Hematopoietic multipotent progenitor cell treated with erythropoietin and hydrocortisone succinate and interleukin-3 and kit ligand, for 15 days (in vitro differentiated cells): ENCODE measurements at places on chromosomes 2 and 18.

- DNase-seq, result no peak
Measured at GRCh38 chr2:188364033-188364630, 72.5 kb downstream of the GULP1 start.

DNA sequence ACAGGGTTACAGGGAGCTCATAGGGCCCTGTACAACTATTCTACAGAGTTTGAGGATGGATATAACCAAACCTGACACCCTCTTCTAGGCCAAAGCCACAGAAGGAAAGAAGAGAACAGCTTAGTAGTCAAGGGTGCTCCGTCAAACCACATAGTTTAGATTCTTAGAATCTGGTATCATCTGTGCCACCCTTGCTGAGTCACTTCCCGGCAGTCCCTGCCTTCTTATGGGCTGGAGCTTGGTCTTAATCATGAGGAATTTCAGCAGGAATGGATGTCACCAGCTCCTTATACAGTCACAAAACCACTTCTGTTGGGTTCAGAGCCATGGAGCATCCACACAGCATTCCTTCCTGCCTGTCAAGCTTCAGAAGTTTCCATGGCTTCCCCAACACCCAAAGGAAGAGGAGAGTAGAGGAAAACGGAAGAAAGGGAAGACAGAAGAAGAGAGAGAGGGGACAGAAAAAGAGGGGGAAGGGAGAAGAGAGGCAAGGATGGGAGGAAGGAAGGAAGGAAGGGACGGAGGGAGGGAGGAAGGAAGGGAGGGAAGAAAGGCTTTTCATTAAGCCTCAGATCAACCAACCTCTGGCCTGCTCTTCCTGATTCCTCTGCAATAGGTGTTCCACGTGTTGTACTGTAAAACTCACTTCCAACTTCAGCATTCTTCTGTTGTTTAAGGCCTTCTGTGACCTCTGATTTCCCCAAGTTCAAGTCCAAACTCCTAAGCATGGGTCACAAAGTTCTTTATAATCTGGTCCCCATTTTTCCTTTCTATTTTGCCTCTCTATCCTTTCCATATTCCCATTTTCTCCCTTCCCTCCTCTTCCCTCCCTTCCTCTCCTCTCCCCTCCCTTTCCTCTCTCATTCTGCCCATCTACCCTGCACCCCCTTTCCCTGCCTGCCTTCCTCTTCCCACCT is 246.1 kb upstream of the TNP1 start:
- peak; percentile 69 for DNase-seq

- DNase-seq, result no peak
Measured at GRCh38 chr18:70442933-70443332, 154.1 kb downstream of the SOCS6 start.

GRCh38 chr2:120660056-120660694 is 75.5 kb upstream of the GLI2 start:
- DNase-seq, result no peak

GRCh38 chr2:59744436-59744835 is 809.0 kb downstream of the BCL11A start:
- DNase-seq, result no peak

DNA sequence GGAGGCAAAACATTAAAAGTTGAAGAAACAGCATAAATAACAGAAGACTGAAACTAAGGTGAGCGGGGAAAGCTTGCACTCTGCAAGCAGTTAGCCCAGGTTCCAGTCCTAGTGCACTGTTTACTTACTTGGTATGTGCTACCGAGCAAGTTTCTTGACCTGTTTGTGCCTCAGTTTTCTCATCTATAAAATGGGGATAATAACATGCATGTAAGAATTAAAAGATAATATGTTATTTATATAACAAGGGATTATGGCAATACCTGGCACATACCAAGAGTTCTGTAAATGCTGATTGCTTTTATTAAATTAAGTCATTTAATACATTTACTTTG is 37.1 kb upstream of the IKZF2 start:
- no peak for DNase-seq

DNA sequence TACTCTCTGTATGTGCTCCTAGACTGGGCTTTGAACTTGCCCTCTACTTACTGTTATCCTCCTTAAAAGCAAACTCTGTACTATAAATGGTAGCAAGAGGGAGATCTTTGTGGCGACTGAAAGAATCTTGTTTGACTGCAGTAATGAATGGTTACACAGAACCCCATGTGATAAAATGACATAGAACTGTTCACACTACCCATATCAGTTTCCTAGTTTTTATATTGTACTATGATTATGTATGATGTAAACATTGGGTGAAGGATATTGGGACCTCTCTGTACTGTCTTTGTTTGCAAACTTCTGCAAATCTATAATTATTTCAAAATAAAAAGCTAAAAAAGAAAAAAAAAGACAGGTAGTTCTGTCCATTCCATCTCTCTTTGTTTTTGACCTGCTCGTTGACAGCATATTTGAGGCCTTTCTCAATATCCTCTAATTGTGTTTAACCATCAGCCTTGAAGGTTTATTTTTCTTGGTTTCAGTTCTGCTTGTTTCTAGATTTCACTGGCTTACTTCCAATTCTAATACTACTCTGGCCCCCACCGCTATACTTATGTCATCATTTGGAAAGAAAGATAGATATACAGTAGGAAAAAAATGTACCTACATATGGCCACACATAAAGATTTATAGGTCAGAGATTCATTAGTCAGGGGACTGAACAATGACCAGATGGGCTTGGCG is 79.2 kb upstream of the MYO3B start:
- DNase-seq, result no peak

- DNase-seq, result no peak
Measured at GRCh38 chr2:3641181-3641580, 16.8 kb upstream of the ALLC start.

- no peak for DNase-seq
Measured at GRCh38 chr18:79924814-79925731, 26.4 kb downstream of the SLC66A2 start.

GRCh38 chr18:435940-436339 is 64.6 kb downstream of the COLEC12 start:
- no peak for DNase-seq

DNA sequence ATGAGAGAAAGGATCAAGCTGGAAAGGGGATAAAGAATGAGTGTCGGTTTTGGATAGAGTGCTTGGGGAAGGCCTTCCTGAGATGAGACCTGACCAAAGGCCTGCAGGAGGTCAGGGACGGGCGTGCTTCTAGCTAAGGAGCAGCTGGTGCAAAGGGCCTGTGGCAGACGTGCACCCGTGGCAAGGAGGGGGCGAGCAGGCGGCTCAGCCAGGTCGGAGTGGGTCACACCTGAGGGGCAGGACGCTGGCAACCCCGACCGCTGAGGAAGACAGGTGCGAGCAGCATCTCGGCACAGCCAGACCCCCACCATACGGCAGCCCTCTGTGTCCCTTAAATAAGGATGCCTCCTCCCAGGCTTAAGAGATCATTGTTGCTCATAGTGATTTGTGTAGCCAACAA is 48.1 kb downstream of the ODC1 start:
- DNase-seq, result no peak

DNA sequence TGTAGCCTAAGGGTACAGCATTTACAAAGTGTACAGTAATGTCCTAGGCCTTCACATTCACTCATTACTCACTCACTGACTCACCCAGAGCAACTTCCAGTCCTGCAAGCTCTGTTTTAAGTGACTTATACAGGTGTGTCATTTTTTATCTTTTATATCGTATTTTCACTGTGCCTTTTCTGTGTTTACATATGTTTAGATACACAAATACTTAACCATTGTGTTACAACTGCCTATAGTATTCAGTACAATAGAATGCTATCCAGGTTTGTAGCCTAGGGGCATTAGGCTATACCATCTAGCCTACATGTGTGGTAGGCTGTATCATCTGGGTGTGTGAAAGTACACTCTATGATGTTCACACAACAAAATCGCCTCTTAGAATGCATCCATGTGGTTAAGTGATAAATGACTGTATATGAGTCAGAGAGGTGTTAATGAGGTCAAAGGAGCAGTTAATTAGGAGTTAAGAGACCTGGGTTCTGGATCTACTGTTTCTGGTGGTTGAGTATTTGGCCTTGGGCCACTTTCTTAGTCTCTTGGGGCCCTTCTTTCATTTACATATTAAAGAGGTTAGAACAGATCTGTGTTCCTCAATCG is 149.1 kb downstream of the GREB1L start:
- DNase-seq, result no peak

DNA sequence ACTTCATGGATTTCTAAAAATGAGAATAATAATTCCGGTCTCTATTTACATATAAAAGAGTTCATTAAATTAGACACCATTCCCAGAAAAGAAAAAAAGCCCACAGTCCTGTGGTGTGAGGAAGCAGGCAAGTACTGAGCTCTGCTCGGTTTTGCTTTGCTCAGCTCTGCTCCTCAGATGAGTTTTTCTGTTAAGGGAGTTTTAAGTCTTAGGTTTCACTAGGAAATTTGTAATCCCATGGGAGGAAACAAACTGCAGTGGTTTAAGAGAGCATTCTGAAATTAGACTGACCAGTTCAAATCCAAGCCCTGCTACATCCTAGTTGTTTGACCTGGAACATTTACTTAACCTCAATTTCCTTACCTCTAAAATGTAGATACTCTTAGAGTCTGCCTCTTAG is 338.6 kb upstream of the MMADHC start:
- DNase-seq, result no peak

GRCh38 chr2:20596193-20596972 is 54.5 kb downstream of the HS1BP3 start:
- DNase-seq, result no peak

GRCh38 chr2:235553291-235553690 is 59.4 kb downstream of the AGAP1 start:
- DNase-seq, result no peak

DNA sequence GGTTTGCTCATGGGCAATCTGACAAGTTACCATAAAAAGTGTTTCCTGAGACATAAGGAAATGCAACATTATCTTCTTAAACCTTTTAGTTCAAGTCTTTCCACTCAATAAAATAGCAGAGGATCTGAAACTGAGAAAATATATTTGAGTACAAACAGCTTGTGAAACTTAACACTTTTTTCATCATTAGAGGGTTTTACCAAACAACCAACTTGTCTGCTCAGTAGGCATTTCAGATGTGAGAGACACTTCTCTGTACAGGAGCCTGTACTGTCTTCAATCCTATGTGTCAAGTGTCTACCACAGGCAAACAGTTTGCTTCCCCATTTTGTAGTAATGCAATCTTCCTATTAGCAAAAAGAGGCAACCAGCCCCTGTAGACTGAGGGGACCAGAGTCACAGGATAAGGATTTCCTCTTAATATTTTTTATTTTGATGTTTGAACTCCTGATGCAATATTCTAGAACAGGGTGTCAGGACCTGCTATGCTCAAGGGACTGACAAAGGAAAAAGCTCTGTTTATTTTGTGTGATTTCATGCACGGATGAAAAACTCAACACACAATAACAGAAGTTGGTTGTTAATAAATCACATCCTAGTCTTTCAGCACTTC is 159.1 kb upstream of the LHCGR start:
- DNase-seq, result no peak

- DNase-seq, result peak; percentile 6
Measured at GRCh38 chr2:138537170-138537915, 35.8 kb downstream of the SPOPL start.

DNA sequence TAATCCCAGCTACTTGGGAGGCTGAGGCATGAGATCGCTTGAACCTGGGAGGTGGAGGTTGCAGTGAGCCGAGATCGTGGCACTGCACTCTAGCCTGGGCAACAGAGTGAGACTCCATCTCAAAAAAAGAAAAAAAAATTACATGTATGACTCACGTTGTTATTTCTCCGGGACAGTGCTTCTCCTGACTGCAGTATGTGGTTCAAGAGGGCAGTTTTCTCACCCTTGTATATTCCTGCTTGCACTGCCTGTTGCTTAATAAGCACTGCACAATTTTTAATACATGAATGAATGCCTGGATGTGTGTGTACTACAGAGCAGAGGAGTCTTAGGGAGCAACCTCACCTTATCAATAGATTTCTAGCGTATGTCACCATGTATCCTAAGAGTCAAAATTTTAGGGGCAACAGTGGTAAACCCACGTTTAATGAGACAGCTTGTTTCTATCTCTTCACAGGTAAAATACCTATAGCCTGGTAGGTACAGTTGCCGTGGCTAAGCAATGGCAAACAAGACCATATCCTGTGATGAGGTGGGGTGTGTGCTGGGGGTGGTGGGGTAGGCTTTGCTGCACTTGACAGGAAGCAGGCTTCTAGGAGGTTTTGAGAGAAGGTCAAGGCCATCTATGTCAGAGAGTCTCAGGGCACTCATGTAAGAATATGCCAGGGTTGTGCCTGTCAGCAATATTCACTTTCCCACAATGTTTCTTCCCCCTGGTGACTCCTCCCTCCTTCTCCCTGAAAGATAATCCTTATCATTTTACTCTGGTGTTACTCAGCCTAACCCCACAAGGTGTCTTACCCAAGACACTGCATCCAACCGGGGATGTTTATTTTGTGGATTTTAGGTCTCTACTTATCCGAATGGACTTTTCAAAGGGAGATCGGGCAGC is 36.9 kb upstream of the MEX3C start:
- DNase-seq, result no peak

GRCh38 chr2:161681046-161681445 is 56.8 kb downstream of the SLC4A10 start:
- no peak for DNase-seq

- no peak for DNase-seq
Measured at GRCh38 chr2:168456521-168457189, 583 bp downstream of the CERS6 start.

DNA sequence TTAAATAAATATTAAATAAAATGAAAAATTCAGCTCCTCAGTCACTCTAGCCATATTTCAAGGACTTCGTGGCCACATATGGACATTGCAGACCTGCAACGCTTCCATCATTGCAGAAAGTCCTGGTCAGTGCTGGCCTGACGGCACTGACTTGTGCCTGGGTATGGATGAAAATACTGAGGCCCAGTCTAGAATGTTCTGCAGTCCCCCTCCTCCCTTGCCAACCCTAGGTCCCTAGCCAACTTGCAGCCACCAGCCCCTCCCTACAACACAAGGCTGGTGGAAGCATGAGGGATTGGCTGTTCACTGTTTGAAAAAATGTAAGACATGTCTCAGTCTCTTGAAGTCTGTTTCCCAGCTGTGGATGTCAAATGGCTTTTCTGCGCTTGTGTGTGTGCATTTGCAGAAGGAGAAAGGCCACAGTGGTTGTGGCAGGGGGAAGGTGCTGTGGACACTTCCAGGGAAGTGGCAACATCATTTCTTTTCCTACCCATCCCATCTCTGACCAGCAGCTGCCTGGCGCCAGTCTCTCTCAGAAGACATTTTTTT is 9.9 kb downstream of the IGFBP5 start:
- DNase-seq, result no peak

DNA sequence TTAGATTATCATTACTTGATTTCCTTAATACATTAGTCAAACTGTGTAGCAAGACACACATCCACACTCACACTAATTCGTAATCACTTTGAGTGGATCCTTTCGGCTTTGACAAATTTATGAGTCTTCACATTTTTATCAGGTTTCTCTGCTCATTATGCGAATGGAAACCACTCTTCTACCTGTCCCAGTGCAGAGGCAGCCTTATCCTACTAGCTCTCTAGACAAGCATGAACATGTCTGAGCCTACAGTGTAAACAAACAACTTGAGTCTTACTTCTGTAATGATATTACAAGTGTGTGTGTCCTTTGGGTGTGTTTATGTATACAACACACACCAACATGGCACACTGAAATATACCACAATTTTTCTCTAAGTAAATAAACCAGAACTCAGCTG is 361.9 kb upstream of the CHST9 start:
- DNase-seq, result no peak

- DNase-seq, result no peak
Measured at GRCh38 chr2:76870581-76870980, 651.6 kb downstream of the LRRTM4 start.
